Spleen (tissue), 13 donors: ENCODE measurements at places on chromosomes 4 and X. TPM values are rescaled to one million over a fixed set of nuclear protein-coding genes. Genes with fewer than 3 reads are reported as not detected.

GRCh38 chr4:86007042-86007441 lies 352.8 kb downstream of the MAPK10 start:
- DNase-seq: no peak

DNA sequence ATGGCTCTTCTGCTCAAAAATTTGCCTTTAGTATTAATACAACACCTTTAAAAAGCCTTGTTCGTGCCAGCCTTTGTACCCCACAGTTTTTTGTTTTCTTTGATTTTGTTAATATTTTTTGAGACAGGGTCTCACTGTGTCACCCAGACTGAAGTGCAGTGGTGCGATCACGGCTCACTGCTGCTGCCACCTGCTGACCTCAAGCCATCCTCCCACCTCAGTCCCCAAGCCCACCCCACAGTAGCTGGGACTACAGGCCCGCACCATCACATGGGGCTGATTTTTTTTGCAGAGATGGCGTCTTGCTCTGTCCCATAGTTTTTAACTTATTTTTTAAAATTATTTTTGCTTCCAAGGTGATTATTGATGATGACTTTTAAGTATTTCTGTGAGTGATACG lies 134.0 kb downstream of the HTR2C start:
- no peak for DNase-seq

GRCh38 chrX:150768132-150768485 lies 74.9 kb downstream of the MTMR1 start:
- DNase-seq: no peak

- no peak for DNase-seq
Observed at GRCh38 chrX:104428231-104428630, 137.8 kb upstream of the IL1RAPL2 start.

The BMPR1B gene
- polyA plus RNA-seq: 0.17 TPM
